ENCODE measurements at places on chromosomes 1 and 21. TPM values are rescaled to one million over a fixed set of nuclear protein-coding genes. Genes with fewer than 3 reads are reported as not detected.

BGLAP gene
- not detected for total RNA-seq

RGS16 gene
- total RNA-seq, result 0.66 TPM

ZSWIM5 gene
- total RNA-seq, result 1.3 TPM

ZNF593OS gene
- total RNA-seq, result not detected

OR2T6 gene
- total RNA-seq, result not detected

TSSK3 gene
- total RNA-seq, result 1.0 TPM

KDF1 gene
- not detected for total RNA-seq

NPPA gene
- not detected for total RNA-seq

NID1 gene
- total RNA-seq, result 48.3 TPM

GSTM2 gene
- total RNA-seq, result 26.3 TPM

EPB41 gene
- 15.9 TPM for total RNA-seq

TFF3 gene
- total RNA-seq, result 0.29 TPM

ZYG11A gene
- total RNA-seq, result 3.5 TPM

NUAK2 gene
- total RNA-seq, result 2.8 TPM

BRDT gene
- total RNA-seq, result not detected

SLC44A5 gene
- total RNA-seq, result 0.15 TPM

OR2M5 gene
- total RNA-seq, result not detected

DNAI4 gene
- total RNA-seq, result 5.4 TPM

CELA2A gene
- total RNA-seq, result not detected

IVNS1ABP gene
- 23.5 TPM for total RNA-seq

PARP1 gene
- total RNA-seq, result 104 TPM

TMEM240 gene
- 5.5 TPM for total RNA-seq

HIVEP3 gene
- 0.17 TPM for total RNA-seq

RAB25 gene
- not detected for total RNA-seq

MANEAL gene
- total RNA-seq, result 1.8 TPM

FCRL6 gene
- total RNA-seq, result not detected

SPRR3 gene
- total RNA-seq, result not detected

UBL4B gene
- not detected for total RNA-seq

PLA2G5 gene
- total RNA-seq, result 6.9 TPM

FCER1A gene
- not detected for total RNA-seq

MPL gene
- not detected for total RNA-seq

EPHB2 gene
- total RNA-seq, result 47.3 TPM

SYCP1 gene
- not detected for total RNA-seq

RIPPLY3 gene
- total RNA-seq, result not detected

LPAR3 gene
- total RNA-seq, result 33.5 TPM

MFAP2 gene
- total RNA-seq, result 16.9 TPM

PALMD gene
- total RNA-seq, result 2.0 TPM

IL19 gene
- not detected for total RNA-seq

PCP4 gene
- not detected for total RNA-seq

MYBPH gene
- total RNA-seq, result 2.2 TPM

LRRC38 gene
- not detected for total RNA-seq

OR2G6 gene
- not detected for total RNA-seq

TMPRSS15 gene
- not detected for total RNA-seq

NBPF6 gene
- not detected for total RNA-seq
